ENCODE measurements at places on chromosomes 16 and 17. TPM values are rescaled to one million over a fixed set of nuclear protein-coding genes. Genes with fewer than 3 reads are reported as not detected.

GRCh38 chr16:80536238-80536637, 4.6 kb upstream of the DYNLRB2 start:
- peaks cover 29% of the 10 kb centered on the region for H3K4me1 ChIP-seq
- H3K4me3 ChIP-seq = no peak overlapping the region
- H3K27me3 ChIP-seq = peaks cover 16% of the 10 kb centered on the region
- no peak for DNase-seq

NECAB2 gene
- total RNA-seq = not detected

BAIAP3 gene
- total RNA-seq = 0.83 TPM

CRYBA1 gene
- total RNA-seq = not detected

All from activated CD4-positive, alpha-beta T cell treated with anti-CD3 and anti-CD28 coated beads, Interleukin-2, amount 10 ng/mL, durations not matched to agents 7 days and 5 days (primary cell).